ENCODE measurements at places on chromosomes 1 and 21.

- peak; percentile 80 for DNase-seq
Observed at GRCh38 chr1:22861764-22862440, 110.8 kb downstream of the LACTBL1 start.

DNA sequence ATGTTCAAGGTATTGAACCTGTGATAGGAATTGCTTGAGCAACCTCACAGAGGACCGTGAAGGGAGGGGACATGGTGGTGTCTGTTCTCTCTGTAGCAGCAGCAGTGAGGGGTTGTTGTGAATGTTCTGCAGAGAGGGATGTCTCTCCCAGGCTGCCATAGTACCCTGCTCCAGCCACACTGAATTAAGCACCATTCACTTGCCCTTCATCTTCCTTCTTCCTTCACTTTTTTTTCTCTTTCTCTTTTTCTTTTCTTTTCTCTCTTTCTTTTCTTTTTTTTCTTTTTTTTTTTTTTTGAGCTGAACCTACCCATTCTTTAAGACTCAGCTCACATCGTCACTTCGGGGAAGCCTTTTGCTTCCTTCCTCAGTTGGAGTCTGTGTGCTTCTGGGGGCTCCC lies 89.5 kb downstream of the CNIH3 start:
- no peak for DNase-seq

GRCh38 chr1:89721351-89721750 lies 88.4 kb downstream of the LRRC8C start:
- peak; percentile 57 for DNase-seq

- DNase-seq, result no peak
Observed at GRCh38 chr21:39694750-39695149, 50.2 kb upstream of the IGSF5 start.

- DNase-seq, result peak; percentile 45
Observed at GRCh38 chr1:197557302-197557701, 218.0 kb downstream of the DENND1B start.

- DNase-seq, result no peak
Observed at GRCh38 chr1:232875536-232875935, 70.3 kb downstream of the MAP10 start.

DNA sequence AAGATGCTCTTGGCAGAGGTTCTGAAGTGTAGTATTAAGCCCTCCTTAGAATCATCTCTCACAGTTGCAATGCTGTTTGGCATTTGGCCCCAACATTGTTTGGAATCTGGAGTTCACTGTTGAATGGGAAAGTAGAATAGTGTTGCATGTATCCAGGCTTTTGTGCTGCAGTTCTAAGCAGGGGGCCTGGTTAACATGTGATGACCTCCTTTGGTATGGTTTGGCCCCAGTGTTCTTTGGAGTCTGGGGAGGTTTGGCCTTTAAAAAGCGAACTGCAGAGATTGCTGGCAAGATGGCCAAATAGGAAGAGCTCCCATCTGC lies 61.8 kb upstream of the PLD5 start:
- no peak for DNase-seq

GRCh38 chr1:11736746-11737639 lies 1.1 kb downstream of the AGTRAP start:
- DNase-seq, result peak; percentile 79

GRCh38 chr21:15552914-15553494 lies 176.8 kb upstream of the USP25 start:
- DNase-seq, result peak; percentile 1

DNA sequence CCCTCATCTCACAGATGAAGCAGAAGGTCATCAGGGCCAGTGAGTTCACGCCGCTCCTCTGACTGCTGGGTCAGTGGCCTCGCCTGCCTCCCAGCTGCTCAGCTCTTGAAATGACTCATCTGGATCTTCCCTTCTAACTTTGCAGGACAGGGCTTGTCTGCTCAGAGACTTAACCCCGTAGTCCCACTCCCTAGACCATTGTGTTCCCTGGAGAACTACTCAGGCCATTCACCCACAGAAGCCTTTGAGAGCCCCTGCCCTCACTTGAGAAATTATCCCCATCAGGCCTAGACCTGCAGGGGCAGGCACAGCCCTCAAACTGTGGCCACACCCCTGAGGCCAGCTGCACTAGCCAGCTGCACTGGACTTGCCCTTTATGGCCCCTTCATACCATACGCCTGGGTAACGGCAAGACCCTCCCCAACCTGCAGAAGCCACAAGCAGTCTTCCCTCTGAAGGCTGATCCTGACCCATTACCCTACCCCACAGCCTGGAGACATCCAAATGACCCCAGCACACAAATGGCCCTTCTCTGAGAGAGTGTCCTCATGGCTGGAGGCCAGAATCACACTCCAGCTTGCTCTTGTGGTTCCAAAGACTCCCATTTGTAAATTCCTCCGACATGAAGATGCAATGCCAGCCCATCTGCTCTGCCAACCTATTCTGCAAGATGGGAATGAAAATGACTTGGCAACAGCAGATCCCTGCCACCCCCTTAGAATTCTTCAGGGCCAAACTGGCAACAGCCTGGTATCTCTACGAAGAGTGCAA lies 33.2 kb downstream of the RCSD1 start:
- DNase-seq, result peak; percentile 47

DNA sequence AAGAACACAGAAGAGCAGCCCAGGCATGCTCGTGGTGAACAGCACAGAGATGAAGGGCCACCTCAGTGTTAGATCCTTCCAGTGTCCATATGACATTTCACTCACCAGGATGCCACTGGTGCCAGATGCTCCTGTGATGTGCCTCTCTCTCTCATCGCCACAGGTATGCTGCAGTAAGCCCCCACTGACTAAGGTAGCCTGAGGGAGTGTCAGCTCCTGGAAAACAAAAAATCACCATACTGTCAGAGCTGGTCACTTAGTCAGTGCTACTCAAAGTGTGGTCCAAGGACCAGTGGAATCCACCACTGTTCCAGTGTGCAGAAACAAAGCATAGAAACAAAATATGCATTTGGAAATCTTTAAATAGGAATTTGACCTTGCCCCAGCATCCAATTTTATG lies 27.1 kb upstream of the BCL9 start:
- DNase-seq, result no peak

- DNase-seq, result peak; percentile 22
Observed at GRCh38 chr21:36630485-36631206, 68.3 kb upstream of the SIM2 start.

DNA sequence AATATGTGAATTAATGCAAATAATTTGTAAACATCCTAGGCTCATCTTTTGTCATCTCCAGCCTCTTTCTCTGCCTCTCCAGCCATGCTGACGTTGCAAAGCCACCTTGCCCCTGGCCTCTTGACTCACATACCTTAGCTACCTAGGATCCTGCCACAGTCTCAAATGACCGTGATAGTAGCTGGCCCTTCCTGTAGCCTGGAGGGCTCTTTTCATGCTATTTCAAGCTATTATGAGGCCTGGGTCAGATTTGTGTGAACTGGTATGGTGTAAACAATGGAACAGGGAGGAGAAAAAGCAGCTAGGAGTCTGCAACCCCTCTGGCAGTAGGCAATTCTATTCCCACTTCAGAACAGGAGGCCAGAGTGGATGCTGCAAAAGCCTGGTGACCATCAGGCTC lies 337.7 kb downstream of the DISC1 start:
- DNase-seq, result no peak

All from IMR-90 (cell line).